Stimulated activated CD8-positive, alpha-beta memory T cell treated with anti-CD3 and anti-CD28 coated beads, Interleukin-4, amount 100 ng/mL, for 1 hour (primary cell): ENCODE measurements at places on chromosomes 13 and 19.

DNA sequence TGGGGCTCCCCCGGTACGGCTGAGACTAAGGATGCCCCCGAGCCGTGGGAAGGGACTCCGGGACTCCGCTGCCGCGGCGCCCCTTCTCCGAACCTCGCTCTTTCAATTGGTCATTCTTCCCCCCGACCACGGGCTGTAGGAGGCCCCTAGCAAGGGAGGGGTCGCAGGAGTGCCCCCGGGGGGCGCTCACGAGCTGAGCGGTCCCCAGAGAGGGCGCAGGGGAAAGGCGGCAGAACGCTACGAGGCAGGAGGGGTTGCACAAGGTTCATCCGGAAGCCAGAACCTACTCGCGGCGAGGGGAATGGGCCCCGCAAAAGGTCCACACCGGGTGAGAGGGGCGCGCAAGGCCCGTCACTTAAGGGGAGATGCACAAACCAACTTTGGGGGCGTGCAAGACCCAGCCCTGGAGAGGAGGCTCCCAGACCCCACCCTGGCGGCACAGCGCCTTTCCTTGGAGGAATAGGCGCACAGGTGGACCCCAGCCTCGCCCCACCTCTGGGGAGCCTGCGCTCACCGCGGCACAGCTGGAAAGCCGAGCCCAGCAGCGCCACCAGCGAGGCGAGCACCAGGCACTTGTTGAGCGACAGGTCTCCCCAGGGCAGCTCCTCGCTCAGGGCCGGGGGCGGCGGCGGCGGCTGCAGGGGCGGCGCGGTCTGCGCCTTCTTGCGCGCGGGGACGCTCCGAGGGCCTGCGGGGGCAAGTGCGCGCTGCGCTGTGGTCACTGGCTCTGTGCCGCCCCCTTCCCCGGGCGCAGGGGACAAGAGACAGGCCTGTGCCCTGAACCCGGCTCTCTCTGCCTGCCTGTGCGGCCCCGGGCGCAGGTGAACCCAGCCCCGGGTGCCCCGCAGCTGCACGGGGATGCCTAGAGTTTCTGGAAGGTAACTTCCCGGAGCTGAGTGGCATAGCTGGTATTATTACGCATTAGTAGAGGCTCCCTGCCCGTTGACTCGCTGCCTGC lies 2.8 kb downstream of the JSRP1 start:
- DNase-seq = no peak

DNA sequence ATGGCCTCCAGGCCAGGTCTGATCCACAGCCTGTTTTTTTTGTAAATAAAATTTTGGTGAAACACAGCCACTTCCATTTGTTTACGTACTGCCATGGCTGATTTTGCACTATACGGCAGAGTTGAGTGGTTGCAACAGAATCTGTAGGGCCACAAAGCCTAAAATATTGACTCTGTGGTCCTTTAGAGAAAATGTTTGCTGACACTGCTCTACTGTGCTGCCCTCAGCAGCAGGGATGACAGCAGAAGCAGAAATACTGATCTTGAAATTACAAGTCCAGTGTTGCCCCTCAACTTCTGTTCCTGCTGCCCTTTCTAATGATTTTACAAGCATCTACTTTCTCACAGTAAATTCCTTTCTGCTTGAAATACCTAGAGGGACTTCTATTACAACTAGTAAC lies 245.2 kb downstream of the RGCC start:
- no peak for DNase-seq

- DNase-seq = no peak
Observed at GRCh38 chr19:23882493-23882892, 32.2 kb upstream of the ZNF726 start.

DNA sequence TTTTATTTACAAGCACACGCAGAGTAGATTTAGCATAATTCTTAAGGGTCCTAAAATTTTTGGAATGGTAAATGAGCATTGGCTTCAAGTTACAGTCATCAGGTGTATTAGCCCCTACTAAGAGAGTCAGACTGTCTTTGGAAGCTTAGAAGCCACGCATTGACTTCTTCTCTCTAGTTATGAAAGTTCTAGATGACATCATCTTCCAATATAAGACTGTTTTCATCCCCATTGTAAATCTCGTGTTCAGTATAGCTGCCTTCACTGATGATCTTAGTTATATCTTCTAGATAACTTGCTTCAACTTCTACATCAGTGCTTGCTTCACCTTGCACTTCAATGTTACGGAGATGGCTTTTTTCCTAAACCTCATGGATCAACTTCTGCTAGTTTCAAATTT lies 148.8 kb upstream of the SLITRK1 start:
- DNase-seq = no peak

DNA sequence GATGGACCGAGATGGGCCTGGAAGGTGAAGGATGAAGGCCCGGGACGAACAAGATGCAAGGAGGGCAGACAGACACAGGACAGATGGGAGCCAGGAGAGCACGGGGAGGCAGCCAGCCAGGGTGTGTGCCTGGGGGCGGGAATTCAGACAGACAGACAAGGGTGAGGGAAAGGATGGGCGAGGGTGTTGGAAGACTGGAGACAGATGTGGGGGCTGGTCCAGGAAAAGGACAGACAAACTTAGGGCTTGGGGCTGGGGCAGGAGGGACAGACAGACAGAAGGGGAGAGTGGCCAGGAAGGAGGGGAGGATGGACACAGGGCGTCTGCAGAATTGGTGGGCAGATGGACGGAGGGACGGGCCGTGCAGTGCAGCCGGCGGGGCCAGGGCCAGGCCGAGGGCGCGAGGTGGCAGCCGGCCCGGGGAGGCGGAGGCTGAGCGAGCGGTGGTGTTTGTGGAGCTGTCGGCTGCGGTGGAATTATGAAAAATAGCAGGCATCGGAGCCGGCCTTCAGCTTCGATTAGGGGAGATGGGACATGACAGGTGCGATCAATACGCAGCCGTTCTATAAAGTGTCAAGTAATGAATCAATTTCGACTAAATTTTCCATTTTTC lies 4.6 kb upstream of the ERFL start:
- DNase-seq = no peak

- no peak for DNase-seq
Observed at GRCh38 chr19:8257052-8257443, 47.9 kb downstream of the CERS4 start.

- no peak for DNase-seq
Observed at GRCh38 chr19:5684694-5685430, 4.0 kb downstream of the HSD11B1L start.

DNA sequence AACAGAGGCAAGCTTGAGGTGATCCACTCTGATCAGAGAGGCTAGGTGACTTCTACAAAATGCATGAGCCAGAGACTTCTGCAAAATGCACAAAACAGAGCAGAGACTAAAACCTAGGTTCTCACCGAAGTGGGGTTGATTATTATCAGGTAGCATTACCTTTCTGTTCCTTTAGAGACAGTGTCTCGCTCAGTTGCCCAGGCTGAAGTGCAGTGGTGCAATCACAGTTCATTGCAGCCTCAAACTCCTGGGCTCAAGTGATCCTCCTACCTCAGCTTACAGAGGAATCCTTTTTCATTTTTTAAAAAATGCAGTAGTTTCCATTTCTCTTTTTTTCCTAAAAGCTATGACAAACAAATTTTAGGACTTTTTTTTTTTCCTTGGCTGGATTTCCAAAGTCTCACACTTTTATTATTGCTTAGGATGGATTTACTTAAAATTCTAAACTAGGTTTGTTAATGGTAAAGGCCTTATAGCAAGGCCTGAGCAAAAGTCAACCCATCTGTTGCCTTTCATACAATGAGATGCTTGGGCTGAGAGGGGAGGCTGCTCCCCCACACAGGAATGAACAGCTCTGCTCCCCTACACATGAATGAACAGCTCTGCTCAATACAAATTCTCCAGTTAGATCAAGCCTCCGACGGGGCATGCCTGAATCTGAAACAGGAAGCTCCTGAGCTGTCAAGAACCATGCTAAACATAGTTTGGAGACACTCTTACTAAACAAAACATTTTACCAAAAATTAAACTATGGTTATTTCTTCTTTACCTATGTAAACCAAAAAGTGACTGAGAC lies 18.8 kb upstream of the TNFRSF19 start:
- no peak for DNase-seq

GRCh38 chr13:60112771-60113170 lies 51.0 kb downstream of the DIAPH3 start:
- no peak for DNase-seq

DNA sequence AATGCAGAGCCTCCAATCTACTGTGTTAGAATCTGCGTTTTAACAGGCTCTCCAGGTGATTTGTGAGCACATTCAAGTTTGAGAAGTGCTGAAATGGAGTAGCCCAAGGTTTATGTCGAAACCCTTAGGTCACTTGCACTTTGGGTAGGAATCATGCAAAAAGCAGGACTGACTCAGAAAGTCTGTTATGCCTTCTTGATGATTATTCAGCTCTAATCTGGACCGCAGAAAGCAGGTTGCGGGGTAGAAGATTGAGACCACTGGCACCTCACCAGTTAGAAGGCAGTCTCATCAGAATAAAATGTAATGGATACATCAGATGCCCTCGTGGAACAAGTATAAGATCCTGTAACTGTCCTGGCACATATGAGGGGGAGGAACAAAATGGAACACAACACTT lies 326.3 kb downstream of the DCLK1 start:
- no peak for DNase-seq

DNA sequence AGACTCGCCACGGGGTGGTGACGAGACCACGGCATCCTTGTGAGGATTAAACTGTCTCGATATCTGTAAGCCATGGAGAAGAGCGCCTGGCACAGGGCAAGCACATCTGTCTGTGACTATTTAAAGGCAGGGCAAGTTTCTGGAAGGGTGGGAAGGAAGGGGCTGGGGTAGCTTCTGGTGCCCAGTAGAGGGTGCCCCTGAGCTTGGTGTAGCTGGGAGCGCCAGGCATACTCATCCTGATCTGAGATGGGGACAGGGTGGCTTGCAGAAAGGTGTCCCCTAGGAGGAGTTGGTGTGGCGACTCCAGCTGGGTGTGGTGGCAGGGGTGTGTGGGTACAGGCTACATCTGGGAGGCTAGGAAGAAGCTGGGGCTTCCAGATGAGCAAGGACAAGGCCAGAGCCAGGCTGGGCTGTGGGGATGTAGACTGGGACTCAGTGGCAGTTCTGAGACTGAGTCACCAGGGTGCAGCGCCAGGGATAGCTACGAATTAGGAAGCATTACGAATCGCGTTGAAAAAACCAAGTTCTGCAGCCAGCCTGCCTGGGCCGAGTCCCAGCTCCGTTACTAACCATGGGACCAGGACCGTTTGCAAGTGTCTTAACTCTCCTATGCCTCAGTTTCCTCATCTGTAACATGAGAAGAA lies 23.1 kb upstream of the ASPDH start:
- no peak for DNase-seq

GRCh38 chr19:34926361-34926684 lies 380 bp upstream of the ZNF30 start:
- no peak for DNase-seq

DNA sequence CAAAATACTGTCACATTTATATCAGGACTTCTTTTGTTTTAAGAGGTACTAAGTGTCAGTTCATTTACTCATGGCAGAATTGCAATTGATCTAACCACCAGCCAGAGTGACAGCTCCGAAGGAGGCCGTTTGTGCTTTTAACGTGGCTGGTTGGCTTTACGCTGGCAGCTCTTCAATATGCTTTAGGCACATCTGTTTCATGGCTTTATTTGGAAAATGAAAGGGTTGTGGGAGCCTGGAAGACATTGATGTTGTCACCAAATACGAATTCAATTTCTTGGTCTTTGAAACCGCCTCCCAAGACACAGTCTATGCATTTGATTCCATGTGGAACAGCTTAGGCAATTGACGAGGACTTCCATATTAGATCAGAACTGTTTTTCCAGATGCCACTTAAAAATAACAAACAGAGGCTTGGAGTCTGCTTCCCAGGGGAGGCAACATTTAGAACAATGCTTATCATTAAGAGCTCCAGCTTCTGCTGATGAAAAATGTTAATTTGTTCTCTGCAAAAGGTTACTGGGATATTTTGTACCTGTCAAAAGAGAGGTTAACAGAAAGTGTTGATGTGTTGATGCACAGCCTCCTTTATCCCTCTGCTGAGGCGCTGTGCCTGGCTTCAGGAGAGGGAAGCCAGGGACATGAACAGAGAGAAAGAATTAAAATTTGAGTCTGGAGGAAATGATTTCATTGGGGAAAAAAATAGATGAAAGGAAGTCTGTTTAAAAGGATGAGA lies 64.0 kb upstream of the TNFRSF19 start:
- DNase-seq = no peak

DNA sequence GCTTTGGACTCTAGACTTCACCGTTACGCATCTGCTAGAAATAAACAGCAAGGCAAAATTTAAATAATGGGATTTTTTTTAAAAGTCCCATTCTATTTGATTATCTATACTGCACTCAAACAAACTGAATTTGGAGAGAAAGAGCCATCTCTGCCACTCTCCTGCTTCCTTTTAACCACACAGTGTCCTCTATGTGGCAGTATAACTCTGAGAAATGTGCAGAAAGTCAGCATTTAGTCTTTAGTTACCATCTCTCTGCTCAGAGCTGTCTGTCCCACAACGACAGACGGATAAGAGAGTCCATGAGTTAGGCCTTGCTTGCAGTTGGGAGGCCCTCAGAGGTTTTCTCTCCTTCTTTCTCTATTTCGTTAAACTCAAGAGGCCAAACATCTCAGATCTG lies 21.2 kb downstream of the CCNA1 start:
- no peak for DNase-seq

DNA sequence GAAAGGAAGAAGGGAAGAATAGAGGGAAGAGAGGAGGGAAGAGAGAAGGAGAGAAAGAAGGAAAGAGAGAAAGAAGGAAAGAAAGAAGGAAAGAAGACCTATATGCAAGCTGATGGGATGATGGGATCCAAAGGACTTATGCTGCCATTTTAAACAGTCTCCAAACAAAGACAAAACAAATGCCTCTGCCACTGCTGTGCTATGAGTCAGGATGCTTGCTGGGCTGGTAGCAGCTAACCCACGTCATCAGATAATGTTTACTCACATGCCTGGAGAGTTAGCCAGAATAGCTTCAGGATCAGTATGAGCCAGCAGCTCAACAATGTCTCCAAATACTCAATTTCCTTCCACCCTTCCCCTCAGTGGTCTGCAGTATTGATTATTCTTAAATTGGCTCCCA lies 12.0 kb upstream of the ZNF274 start:
- no peak for DNase-seq

- DNase-seq = no peak
Observed at GRCh38 chr19:18274781-18275356, 617 bp upstream of the IQCN start.

DNA sequence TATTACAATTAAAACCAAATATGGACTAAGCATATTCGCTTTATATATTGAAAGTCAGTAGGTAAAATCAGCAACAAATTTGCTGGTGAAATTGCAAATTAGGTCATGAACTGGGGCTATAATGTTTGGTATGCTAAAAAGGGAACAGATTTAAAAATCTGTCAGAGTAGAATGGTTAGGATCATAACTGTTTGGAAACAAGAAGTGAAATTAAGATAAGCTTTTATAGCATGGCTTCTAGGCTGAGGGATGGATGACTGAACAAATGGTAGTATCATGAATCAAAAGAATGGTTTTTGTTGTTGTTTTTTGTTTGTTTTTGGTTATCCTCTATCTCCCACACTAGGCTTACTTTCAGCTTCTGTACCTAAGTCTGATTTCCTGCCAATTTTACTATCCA lies 1090.4 kb downstream of the PCDH9 start:
- no peak for DNase-seq
